ENCODE measurements at places on chromosomes 2 and 18.
A peak's percentile ranks its signal among the peaks of the same experiment; 100 is the strongest.

- DNase-seq: no peak
Measured at GRCh38 chr18:9062418-9062751, 40.1 kb upstream of the NDUFV2 start.

DNA sequence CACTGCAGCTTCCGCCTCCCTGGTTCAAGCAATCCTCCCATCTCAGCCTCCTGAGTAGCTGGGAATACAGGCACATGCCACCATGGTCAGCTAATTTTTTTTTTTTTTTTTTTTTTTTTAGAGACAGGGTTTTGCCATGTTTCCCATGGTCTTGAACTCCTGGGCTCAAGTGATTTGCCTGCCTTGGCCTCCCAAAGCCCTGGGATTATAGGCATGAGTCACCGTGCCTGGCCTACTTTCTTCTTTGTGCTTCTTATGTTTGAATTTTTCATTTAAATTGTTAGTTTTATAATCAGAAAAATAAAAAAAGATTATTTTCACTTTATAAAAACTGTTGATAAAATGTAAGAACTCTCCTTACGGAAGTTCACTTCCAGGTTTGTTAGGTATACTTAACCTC lies 101.5 kb upstream of the LPIN2 start:
- DNase-seq: no peak

- DNase-seq: no peak
Measured at GRCh38 chr18:41347057-41347456, 608.0 kb upstream of the PIK3C3 start.

- no peak for DNase-seq
Measured at GRCh38 chr18:34097312-34097711, 127.4 kb downstream of the NOL4 start.

- no peak for DNase-seq
Measured at GRCh38 chr2:234375176-234375880, 121.6 kb downstream of the ARL4C start.

- no peak for DNase-seq
Measured at GRCh38 chr18:75752740-75753263, 325.3 kb upstream of the SMIM21 start.

- DNase-seq: no peak
Measured at GRCh38 chr2:223486751-223487150, 115.4 kb downstream of the SCG2 start.

GRCh38 chr2:75277111-75277510 lies 77.8 kb upstream of the TACR1 start:
- DNase-seq: no peak

- no peak for DNase-seq
Measured at GRCh38 chr2:73174244-73174643, 28.1 kb upstream of the NOTO start.

GRCh38 chr2:37323781-37324535 lies 675 bp downstream of the PRKD3 start:
- DNase-seq: no peak

GRCh38 chr2:29767606-29768335 lies 153.6 kb downstream of the ALK start:
- no peak for DNase-seq

DNA sequence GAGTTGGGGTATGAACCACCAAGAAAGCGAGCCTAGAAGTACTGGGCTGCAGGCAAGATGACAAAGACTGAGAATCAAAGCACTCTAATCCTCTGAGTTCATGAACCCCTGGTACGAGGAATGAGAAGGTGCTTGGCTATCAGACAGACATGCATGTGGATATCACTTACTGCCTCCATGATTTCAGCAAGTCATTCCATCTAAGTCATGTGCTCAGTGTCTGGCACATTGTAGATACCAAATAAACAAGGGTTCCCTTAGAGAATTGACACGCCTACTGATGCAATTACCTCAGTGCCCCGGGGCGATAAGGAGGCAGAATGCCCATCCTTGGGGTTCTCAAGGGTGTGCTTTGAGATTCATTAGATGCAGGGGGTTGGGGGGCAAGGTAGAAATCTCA lies 125.6 kb upstream of the PKDCC start:
- no peak for DNase-seq

DNA sequence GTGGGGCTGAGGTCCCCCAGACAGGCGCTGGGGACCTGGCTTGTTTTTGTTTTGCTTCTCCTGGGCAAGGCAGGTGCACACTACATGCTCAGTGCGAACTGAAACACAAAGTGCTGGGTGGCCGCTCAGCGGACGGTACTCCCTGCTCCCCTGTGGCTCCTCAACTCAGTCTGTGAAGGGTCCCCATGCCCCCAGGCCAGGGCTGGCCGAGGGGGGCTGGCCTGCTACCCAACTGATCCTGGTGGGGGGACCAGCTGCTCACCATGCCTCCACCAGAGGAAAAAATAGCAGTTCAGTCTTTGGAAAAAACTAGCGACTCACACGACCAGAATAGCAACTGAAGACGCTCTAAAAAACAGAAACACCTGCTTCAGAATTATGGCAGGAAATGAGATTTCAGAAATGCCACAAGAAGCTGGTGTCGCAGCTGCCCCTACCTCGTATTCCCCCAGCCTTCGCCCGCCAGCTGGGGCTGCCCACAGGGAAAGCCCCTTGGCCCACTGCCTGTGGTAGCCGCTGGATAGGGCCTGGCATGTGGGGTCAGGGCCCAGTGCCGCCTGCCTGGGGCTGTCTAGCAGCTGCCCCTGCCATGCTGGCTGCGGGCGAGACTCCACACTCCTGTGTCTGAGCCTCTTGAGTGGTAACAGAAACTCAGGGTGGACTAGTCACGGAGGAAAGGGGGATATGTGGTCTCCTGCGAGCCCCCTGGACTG lies 43.7 kb downstream of the MEX3C start:
- DNase-seq: no peak

DNA sequence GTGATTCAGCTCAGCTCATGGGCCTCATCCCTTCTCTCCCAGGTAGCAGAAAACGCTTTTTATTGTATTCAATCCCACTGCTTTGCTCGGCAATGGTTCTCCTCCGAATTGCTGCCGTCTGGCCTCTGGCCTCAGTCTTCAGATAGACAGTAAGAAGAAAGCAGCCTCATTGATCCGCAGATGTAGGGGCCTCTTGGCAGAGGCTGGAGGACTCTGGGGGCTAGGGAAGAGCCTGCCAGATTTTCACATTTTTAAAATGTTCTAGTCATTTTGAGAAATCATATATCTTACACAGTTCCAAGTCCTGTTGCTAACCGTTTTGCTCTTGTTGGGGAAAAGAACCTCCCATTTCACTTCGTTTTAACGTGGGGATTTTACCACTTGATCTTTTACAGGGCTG lies 123.3 kb downstream of the RNF144A start:
- DNase-seq: no peak

DNA sequence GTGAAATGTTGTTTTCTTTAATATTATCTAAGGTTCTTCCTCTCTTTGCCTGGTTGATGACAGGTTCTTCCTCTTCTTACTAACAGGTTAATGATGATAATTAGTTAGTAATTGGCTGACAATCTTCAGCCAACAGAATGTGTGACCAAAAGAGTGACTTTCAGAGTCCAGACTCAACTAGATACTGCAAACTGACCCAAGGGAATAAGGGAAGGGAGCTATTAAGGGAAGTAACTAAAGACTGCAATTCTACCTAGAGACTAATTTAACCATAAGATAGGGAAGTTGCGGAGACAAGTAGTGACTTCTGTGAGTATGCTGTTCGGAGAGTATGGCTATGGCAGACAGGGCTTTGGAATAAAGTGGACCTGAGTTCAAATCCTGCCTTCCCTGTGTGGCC lies 127.3 kb upstream of the TACR1 start:
- no peak for DNase-seq

DNA sequence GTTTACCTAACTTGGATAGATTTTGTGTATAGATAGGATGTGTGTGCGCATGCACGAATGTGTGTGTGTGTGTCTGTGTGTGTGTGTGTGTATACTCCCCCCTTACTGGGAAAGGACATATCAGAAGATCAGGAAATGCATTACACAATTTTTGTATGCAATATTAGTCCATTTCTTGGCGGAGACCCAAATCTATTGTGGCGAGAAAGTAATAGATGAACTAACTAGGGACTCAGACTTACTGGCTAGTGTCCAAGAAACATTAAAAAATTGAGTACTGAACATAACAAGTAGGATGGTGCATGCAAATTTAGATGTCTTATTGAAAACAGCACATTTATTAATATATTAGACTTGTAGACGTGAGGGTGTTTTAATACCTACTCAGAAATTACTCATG lies 1036.5 kb upstream of the FANCL start:
- DNase-seq: no peak

GRCh38 chr2:61816480-61817355 lies 37.1 kb downstream of the FAM161A start:
- no peak for DNase-seq

GRCh38 chr2:169116327-169116726 lies 47.0 kb downstream of the DHRS9 start:
- no peak for DNase-seq

- no peak for DNase-seq
Measured at GRCh38 chr2:288758-289361, 969 bp upstream of the ALKAL2 start.

DNA sequence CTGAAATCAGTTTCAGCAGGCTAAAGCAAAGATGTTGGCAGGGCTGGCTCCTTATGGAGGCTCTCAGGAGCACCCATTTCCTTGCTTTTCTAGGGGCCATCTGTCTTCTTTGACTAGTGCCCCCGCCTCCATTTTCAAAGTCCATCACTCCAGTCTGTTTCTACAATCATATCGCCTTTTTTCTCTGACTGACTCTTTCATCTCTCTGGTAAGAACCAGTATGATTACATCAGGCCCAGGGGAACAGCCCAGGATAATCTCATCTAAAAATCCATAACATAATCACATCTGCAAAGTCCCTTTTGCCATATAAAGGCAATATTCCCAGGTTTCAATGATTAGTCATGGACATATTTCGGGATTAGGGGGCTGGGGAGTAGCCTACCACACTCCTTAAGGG lies 57.0 kb downstream of the CUL3 start:
- DNase-seq: no peak

- peak; percentile 22 for DNase-seq
Measured at GRCh38 chr2:11073776-11074175, 81.5 kb upstream of the SLC66A3 start.

- no peak for DNase-seq
Measured at GRCh38 chr2:108271691-108272253, 16.9 kb upstream of the SULT1C2 start.

DNA sequence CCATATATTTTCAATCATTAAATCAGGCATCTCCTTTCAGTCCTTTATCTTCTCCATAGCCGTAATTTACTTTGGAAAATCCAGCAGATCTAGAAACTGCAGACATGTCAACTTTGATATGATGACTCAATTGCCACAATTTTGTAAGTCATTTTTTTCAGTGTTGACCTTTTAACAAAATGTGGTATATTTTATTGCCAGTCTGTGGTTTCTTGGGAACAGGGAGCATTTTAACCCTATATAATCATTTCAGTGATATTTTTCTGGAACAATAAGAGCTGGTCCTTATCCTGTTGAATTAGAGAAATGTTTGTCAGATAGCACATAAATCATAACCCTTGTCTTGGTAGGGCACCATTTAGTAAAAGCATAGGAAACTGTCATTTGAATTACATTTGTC lies 90.9 kb upstream of the UBXN4 start:
- no peak for DNase-seq

DNA sequence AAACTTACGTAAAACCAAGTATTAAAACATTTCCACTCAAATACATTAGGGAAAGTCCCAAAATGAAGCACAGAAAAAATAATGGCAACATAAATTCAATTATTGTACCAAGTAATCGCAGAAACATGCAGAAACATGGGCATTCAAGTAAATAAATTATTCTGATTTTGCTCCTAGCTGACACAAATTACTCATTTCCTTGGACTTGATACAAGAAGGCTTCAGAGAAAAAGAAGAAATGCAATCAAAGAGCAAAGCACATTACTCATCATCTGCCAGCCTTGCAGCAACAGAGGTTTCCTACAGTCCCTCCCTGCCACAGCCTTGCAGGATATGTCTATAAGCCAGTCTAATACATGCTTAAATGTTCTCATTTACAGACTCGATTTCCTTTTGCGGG lies 439.8 kb upstream of the LYPD1 start:
- DNase-seq: no peak

GRCh38 chr2:200396781-200397242 lies 90.3 kb downstream of the SPATS2L start:
- DNase-seq: no peak

GRCh38 chr2:126940331-126940730 lies 41.6 kb downstream of the TEX51 start:
- DNase-seq: no peak

GRCh38 chr2:223586261-223586660 lies 15.9 kb downstream of the SCG2 start:
- no peak for DNase-seq

GRCh38 chr2:74707837-74708236 lies 53.8 kb downstream of the SEMA4F start:
- no peak for DNase-seq

GRCh38 chr2:120712180-120712681 lies 23.4 kb upstream of the GLI2 start:
- DNase-seq: peak; percentile 61

- DNase-seq: no peak
Measured at GRCh38 chr2:32161296-32161695, 4.4 kb upstream of the SLC30A6 start.

DNA sequence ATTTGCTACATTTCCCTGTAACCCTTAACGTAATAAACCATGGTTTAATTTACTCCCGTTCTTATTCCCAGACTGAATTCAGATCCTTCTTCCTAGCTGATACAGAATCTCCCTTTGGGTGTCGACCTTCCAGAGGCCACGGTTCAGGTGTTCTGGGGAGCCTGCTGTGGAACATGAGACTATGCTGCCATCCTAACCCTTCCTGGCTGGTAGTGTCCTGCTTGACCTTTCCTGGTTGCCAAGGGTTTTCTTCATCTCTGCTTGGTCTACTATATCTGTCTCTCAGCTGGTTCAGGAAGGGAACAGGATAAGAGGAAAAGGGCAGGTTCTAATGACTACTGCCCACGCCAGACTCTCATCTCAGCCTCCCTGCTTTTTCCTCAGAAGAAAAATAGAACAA lies 36.5 kb downstream of the STAT1 start:
- no peak for DNase-seq

DNA sequence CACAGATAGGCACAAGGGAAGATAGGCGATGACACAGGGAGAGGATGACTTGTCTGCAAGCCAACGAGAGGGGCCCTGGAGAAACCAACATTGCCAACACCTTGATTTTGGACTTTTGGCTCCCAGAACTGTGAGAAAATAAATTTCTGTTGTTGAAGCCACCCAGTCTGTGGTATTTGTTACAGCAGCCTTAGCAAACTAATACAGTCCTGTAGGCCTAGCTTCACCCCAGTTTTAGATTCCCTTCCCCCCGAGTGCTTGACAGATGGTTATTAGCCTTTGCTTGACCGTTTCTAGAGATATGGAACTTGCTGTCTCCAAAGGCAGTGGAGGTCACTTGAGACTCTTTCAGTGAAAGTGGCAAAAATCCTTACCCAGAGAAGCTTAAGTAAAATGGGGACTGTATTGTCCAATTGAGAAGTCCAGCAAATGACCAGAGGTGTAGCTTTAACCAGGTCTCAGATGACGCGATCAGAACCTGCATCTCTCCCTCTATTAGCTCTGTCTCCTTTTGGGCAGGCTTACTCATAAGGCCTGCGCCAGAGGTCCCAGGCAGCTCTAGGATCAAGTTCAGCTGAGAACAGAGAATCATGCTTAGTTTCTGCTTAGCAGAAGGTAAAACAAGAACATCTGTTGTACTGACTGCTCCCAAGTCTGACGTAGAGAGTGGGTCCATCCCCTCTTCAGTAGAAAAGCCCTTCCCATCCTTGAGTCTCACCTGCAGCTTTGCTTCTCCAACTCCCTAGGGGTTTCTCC lies 50.4 kb downstream of the MFSD6 start:
- no peak for DNase-seq

GRCh38 chr2:153068052-153068451 lies 349.6 kb downstream of the ARL6IP6 start:
- DNase-seq: no peak

All from HFF-Myc (cell line).